ENCODE measurements at places on chromosomes 4 and X.

GRCh38 chr4:83240379-83240875 lies 44.2 kb downstream of the COQ2 start:
- DNase-seq, result no peak

- DNase-seq, result peak; percentile 28
Observed at GRCh38 chr4:78166622-78167021, 109.5 kb downstream of the FRAS1 start.

DNA sequence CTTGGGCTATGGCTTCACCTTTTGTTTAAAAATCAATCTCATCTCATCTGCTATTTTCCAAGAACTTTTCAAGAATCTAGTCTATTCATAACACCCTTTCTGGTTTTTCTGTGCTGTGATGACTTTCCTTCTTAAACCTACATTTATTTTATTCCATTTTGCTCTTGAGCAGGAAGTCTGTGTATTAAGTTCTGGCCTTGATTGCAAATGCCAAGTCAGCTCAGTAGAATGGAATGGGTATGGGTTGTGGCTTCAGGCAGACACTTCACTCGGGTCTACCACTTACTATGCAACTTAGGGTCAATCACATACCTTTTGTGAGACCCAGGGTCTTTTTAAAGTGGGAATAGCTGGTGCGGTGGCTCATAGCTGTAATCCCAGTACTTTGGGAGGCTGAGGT lies 522.3 kb downstream of the TRIML1 start:
- no peak for DNase-seq

DNA sequence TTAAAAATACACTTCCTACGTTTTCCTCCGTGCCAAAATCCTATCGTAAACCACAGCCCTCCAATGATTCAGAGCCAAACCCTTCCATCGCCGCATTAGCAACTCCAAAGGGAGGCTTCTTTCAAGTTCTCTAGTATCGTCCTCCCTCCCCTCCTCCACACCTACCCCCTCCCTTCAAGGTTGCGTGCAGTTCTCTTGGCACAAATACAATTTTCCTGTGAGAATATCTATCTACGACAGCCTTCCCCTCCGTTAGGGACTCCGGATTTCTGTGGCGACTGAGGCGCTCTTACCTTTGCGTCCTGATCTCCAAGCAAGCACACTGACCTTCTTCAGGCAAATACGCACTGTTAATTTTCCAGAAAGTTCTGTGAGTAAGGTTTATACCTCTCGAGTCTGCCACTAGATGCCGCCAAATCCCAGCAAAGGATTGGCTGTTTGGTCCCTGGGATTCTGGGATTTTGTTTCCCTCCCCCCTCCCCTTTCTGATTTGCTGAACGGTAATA lies 1.2 kb upstream of the MORF4L2 start:
- peak; percentile 65 for DNase-seq

- DNase-seq, result no peak
Observed at GRCh38 chr4:28565396-28565795, 1704.8 kb downstream of the STIM2 start.

DNA sequence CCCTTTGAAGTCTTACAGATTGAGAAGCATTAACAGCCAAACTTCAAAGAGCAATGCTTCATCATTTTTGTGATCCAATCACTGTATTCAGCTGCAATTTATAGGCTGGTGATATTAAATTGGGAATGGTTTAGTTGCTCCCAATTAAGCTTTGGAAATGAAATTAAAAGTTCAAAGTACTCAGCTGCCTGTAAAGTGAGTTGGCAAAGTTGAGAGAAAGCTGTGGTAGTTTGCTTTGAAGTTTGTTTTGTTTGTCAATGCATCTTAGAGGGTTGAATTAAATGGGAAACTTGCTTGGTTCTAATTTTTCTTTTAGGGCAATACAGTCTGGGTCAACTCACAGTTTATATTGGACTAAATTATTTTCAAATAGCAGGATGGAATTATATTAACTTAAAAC lies 238.4 kb upstream of the CTSO start:
- no peak for DNase-seq

DNA sequence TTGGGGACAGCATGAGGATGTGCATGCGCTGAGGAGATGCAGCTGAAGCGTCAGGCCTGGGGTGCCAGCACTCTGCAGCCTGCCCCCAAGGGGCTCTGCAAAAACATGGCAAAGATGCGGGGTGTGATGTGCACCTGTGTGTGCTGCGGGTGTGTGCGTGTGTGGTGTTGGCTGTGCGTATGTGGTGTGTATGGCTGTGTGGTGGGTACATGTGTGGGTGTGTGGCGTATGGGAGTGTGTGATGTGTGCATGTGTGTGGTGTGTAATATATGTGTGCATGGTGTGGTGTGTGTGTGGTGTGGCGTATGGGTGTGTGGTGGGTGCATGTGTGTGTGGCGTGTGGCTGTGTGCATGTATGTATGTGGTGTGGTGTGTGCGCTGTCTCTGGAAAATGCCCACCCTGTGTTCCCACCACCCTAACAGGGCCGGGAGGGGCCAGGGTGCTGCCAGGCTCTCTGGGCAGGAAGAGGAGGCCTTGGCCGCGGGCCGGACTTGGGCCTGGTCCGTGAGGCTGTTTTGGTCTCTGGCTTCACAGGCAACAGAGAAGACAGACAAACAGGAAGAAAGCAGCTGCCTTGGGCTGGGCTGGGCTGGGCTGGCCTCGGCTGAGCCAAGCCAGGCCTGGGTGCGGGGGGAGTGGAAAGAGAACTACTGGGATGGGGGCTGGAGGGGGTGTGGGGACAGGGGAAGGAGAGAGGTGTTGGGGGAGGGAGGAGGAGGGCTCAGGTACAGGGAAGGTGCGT lies 1.1 kb upstream of the AVPR2 start:
- DNase-seq, result peak; percentile 46

- DNase-seq, result peak; percentile 62
Observed at GRCh38 chrX:139554376-139554775, 23.8 kb downstream of the F9 start.

DNA sequence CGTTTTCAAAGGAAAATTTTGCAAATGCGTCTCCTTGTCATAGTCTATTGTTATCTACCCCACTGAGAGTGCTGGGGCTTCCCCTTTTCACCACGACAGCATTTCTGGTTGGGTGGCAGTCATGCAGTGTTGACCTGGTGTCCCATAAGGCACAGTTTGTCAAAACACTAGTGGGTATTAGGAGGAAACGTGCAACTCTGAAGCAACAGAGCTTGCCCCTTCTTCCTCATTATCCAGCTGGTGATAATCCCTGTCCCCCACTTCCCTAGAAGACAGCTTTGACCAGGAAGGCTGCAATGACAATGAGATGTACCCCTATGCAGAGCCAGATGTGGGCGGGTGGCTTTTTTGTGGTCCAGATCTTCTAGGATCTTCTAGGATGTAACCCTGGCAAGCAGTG lies 1.8 kb downstream of the TBC1D1 start:
- peak; percentile 67 for DNase-seq

DNA sequence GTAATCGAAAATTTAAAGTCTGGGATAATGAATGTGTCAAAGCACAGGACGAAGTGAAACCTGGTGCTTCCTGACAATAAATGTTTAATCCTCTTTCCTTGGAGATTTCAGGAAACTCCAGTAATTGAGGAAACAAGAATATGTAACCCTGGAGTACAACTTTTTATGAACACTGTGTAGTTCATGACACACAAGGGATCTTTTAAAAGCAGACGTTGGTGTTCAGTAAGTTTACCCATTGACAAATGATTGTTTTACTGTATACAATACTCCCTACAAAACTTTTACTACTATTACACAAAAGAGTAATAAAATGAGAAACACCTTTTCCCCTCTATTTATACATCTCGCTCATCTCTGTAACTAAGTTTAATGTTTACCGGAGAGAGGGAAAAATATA lies 312.4 kb downstream of the PPARGC1A start:
- DNase-seq, result no peak

DNA sequence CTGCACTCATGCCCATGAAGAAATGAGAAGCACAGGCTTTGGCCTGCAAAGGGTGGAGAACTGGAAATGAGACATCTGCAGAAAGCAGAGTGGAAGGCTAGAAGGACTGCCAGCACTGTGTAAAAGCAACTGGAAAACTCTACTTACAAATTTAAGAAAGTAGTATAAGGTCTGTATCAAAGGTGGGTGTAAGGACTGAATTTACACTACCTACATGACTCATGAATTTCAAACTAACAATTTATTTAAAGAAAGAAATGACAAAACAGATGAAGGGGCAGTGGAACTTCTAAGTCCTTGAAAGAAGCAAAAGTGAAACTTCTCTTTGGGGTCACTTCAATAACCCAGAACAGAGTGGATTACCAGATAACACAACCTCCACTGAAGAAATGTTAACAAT lies 71.2 kb downstream of the SLC10A7 start:
- DNase-seq, result no peak

GRCh38 chrX:37995428-37995827 lies 10.9 kb upstream of the SYTL5 start:
- DNase-seq, result no peak

DNA sequence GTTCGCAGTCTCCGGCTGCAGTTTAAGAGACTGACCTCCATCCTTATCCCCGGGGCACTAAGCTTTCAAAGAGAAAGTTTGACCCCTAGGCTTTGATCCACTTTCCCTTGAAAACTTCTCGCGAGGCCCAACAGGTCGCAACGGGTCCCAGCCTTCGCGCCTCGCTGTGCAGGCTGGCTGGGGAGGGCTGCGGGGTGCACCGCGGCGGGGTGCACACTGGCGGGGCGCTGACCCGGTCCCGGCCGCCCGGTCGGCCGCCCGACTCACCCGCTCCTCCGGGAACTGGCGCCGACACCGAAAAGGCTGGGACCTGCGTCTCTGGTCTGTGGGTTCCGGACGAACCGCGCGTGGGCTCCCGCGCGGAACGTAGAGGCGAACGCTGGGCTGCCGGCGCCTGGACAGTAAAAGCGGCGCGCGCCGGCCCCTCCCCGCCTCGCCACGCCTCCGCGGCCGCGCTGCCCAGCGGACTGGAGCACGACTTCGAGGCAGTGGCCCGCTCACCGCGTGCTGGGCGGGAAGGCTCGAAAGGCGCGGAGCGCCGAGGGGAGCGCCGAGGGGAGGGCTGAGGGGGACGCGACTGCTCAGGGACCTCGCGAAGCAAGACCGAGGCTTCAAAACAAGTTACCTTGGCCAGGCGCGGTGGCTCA lies at the start of gene TAF7L:
Gene TAF7L (minus strand): TSS at position 378 of the 647 bp plus-strand sequence. CDS start 3,791 bp downstream, outside the sequence.
- DNase-seq, result no peak

GRCh38 chr4:114180481-114180880 lies 201.0 kb upstream of the ARSJ start:
- peak; percentile 62 for DNase-seq

GRCh38 chr4:142696334-142697122 lies 149.6 kb downstream of the INPP4B start:
- peak; percentile 33 for DNase-seq

DNA sequence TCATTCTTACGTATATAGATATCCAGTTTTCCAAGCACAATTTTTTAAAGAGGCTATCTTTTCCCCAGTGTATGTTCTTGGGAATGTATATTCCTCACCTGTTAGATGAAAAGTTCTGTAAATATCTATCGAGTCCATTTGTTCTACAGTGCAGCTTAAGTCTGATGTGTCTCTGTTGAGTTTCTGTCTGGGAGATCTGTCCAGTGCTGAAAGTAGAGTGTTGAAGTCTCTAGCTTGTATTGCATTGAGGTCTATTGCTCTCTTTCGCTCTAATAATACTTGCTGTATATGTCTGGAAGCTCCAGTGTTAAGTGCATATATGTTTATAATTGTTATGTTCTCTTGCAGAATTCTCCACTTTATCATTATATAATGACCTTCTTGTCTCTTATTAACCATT lies 373.1 kb downstream of the PPARGC1A start:
- no peak for DNase-seq

GRCh38 chrX:124475358-124475757 lies 129.0 kb downstream of the SH2D1A start:
- DNase-seq, result no peak

GRCh38 chrX:103782640-103783039 lies 6.0 kb downstream of the PLP1 start:
- no peak for DNase-seq

DNA sequence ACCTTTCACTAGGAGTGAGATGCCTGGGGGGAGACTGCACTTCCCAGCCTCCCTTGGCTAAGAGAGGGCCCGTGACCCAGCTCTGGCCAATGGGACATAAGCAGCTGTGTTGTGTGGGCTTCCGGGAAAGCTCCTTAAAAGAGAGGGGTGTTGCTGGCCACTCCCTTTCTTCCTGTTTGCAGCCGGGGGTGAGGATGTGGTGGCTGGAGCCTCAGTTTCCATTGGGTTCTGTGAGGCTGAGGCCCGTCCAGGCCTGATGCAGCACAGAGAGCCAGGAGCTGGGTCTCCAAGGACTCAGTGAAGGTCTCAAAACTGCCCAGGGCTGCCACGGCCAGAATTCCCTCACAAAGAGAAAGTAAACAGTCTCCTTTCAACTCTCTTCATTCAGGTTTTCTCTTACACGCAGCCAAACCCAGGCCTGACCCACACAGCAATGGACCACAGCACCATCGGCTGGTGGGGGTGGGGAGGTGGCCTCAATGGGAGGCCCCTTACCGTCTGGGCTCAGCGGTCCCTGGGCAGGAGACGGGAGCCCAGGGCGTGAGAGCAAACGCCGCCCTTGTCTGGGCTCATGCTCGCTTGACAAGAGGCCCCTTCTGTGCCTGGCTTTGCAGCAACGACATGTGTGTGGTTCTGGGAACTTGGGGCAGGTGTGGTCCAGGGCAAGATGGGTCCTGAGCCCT lies 6.6 kb downstream of the NKX1-1 start:
- DNase-seq, result no peak

GRCh38 chr4:153170407-153170806 lies 33.8 kb upstream of the TRIM2 start:
- DNase-seq, result no peak

DNA sequence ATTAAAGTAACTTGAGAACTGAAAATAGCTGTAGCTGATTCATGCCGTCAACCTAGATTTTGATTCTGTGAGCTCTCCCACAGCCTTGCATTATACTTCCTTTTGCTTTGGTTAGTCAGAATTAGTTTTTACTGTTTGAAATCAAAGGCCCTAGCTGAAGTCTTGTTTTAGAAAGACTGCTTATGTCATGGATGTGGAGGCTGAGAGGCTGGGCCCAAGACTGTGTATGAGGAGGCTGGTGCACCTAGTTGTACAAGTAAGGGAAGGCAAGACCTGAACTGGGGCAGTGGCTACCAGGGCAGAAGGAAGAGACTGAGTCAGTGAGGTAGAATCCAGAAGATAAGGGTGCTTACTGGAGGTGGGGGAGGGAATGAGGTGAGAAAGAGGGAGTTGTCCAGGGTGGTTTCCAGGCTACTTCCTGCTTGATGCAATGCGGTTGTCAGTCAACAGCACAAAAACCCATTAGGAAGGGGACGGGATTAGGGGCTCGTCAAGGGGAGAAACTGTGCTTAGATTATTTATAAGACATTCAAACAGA lies 76.2 kb upstream of the PAGE3 start:
- no peak for DNase-seq

DNA sequence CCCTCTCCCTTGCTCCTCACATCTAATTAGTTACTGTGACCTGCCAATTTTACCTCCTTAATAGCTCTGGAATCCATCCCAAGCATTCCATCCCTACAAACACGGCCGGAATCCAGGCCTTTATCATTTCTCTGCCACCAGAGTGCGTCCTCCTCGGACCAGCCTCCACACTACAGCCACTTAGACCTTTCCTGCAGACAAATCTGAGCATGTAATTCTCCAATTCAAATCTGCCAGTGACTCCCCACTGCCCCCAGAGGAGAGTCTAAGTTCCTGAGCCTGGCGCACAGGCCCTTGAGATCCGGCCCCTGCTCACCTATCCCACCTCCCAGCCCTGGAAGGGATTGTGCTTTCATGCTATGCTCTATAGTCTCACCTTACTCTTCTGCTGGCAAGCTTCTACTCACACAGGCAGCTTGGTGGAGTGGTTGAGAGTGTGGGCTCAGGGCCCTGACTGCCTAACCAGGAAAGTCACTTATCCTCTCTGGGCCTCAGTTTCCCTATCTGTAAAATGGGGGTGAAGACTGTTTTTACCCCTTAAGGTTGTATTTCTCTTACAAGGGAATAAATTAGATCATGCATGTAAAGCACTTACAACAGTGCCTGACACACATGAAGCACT lies 31.2 kb downstream of the PJA1 start:
- peak; percentile 12 for DNase-seq

Measured in common myeloid progenitor, CD34-positive (primary cell).